Activated naive CD8-positive, alpha-beta T cell treated with anti-CD3 and anti-CD28 coated beads for 36 hours (primary cell): ENCODE measurements at places on chromosomes 2 and 18.

- peaks cover 86% of the 10 kb centered on the region for H3K4me1 ChIP-seq
- peaks cover 34% of the 10 kb centered on the region for H3K36me3 ChIP-seq
- no peaks in the 10 kb centered on the region for H3K27me3 ChIP-seq
- H3K4me3 ChIP-seq, result peak overlapping the region; percentile 89
- H3K27ac ChIP-seq, result peak overlapping the region; percentile 97
- DNase-seq, result no peak
Observed at GRCh38 chr2:197196541-197197180, 113.9 kb downstream of the ANKRD44 start.

DNA sequence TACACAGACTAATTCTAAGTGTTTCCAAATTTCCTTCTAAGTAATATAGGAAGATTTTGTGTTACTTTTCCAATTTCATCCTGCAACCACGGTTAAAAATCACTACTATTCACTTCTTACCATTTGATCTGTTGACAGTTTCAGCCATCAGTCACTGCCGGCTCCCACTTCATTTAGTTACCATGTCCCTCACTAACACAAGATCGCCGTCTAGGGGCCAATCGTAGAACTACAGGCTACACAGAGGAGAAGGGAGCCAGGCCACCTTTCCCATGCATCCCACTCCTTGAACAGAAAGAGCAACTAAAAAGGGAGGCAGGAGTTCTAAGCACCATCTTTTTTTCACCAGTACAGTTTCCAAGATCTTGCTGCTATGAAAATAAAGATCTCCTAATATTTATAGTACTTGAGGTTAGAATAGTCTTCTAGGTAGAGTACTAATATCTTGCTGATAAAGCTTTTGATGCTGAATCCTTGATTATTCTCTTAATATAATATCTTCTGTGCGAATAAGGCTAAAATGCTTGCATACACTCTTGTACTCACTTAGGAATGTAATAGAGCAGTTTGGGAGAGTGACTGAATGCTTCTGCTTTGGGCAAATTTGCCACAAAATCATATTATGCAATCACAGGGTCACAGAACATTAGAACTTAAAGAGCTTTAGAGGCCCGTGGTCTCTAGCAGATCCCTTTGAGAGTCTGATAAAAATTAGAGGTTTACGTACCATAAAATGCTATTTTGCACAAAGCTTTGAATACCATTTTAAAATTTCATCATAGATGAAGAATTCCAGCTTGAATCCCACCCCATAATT lies 39.5 kb upstream of the CYP1B1 start:
- peaks cover 10% of the 10 kb centered on the region for H3K4me1 ChIP-seq
- H3K4me3 ChIP-seq, result no peak overlapping the region
- H3K27me3 ChIP-seq, result peaks cover 53% of the 10 kb centered on the region
- peak; percentile 63 for DNase-seq
- no peak overlapping the region for H3K27ac ChIP-seq

DNA sequence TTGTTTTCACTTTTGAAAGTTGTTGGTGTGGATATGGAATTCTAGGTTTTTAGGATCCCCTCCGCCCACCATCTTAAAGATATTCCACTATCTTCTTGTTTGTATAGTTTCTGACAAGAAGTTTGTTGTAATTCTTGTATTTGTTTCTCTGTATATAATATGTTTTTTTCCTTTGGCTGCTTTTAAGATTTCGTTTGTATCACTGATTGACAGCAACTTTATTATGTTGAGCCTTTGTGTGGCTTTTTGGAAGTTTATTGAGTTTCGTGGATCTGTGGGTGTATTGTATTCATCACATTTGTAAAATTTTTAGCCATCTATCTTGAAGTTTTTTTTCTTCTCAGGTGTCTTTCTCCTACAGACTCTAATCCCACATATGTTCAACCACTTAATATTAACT lies 200.1 kb downstream of the MCFD2 start:
- peaks cover 36% of the 10 kb centered on the region for H3K4me1 ChIP-seq
- no peak overlapping the region for H3K4me3 ChIP-seq
- no peaks in the 10 kb centered on the region for H3K27me3 ChIP-seq
- peaks cover 42% of the 10 kb centered on the region for H3K36me3 ChIP-seq

DNA sequence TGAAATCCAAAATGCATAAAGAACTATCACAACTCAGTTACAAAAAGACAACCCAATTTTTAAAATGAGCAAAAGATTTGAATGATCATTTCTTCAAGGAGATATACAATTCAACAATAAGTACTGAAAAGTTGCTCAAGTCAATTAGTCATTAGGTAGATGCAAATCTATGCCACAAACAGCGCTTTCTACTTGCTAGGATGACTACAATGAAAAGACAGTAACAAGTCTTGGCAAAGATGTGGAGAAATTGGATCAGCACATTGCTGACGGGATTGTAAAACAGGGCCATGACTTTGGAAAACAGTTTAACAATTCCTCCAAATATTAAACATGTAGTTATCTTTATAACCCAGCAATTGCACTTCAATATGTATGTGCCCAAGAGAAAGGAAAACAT lies 166.3 kb upstream of the MC4R start:
- no peak overlapping the region for H3K4me3 ChIP-seq
- no peaks in the 10 kb centered on the region for H3K36me3 ChIP-seq
- H3K27me3 ChIP-seq, result no peaks in the 10 kb centered on the region
- no peaks in the 10 kb centered on the region for H3K4me1 ChIP-seq

DNA sequence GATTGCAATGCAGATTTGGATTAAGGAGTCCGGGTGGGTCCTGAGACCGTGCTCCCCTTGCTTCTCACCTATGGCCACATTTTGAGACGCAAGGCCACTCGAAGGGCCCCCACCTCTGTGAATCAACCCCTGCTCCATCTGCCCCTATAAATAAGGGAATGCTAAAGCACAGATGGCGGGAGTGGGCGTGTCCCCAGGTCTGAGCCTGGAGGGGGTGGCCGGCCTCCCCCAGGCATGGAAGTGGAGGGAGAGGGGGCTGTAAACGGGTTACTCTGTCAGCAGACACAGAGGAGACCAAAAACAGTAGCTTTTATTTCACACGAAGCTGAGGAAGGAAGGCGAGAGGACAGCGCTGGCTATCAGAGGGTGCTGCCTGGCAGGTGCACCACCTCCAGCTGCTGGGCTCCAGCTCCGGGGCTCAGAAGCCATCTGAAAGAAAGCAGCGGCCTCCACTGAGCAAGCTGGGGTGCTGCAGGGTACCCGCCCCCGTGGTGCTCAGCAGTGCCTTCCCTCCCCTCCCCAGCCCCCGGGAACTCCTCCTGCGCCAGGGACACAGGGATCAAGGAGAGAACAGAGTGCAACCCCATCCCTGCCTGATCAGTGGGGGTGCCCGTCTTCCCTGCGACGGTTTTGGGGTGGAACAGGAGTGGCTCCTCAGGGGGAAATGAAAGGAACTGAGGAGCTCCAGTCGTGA lies 56.7 kb upstream of the RAB6C start:
- H3K4me1 ChIP-seq, result peaks cover 3% of the 10 kb centered on the region
- peaks cover 29% of the 10 kb centered on the region for H3K27me3 ChIP-seq
- no peak overlapping the region for H3K4me3 ChIP-seq
- H3K36me3 ChIP-seq, result peaks cover 3% of the 10 kb centered on the region
- DNase-seq, result no peak

GRCh38 chr2:29977284-29977683 lies 55.9 kb upstream of the ALK start:
- H3K27ac ChIP-seq, result no peak overlapping the region
- peaks cover 8% of the 10 kb centered on the region for H3K27me3 ChIP-seq
- H3K36me3 ChIP-seq, result no peaks in the 10 kb centered on the region
- H3K4me3 ChIP-seq, result no peak overlapping the region
- DNase-seq, result no peak

DNA sequence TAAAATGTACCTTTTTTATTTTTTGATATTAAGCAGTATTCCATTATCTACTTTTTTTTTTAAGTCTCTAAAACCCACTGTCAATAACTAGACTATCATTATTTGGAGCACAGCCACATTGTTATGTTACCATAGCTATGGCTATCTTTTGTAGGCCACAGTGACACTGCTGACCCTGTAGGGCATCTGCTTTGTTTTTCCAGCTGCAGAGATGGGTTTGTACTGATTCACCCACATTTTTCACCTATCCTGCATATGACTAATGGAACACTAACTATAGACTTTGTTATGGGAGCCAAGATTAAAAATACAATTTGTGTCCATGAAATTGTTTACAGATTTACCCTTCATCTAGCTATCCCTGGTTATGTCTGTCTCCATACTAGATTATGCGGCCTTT lies 21.6 kb upstream of the OTX1 start:
- no peak overlapping the region for H3K27ac ChIP-seq
- no peak for DNase-seq
- H3K4me3 ChIP-seq, result no peak overlapping the region
- no peaks in the 10 kb centered on the region for H3K4me1 ChIP-seq
- H3K27me3 ChIP-seq, result peaks cover 3% of the 10 kb centered on the region

- H3K27me3 ChIP-seq, result no peaks in the 10 kb centered on the region
- no peak overlapping the region for H3K4me3 ChIP-seq
- no peak overlapping the region for H3K27ac ChIP-seq
- no peaks in the 10 kb centered on the region for H3K36me3 ChIP-seq
- DNase-seq, result no peak
- H3K4me1 ChIP-seq, result peaks cover 2% of the 10 kb centered on the region
Observed at GRCh38 chr2:74407682-74408081, 13.7 kb downstream of the C2orf81 start.

GRCh38 chr18:13389491-13390131 lies 171.1 kb downstream of the LDLRAD4 start:
- no peaks in the 10 kb centered on the region for H3K27me3 ChIP-seq
- peaks cover 24% of the 10 kb centered on the region for H3K4me1 ChIP-seq
- DNase-seq, result no peak
- peaks cover 16% of the 10 kb centered on the region for H3K36me3 ChIP-seq
- H3K4me3 ChIP-seq, result no peak overlapping the region

- H3K27ac ChIP-seq, result no peak overlapping the region
- DNase-seq, result no peak
- H3K27me3 ChIP-seq, result no peaks in the 10 kb centered on the region
- no peaks in the 10 kb centered on the region for H3K4me1 ChIP-seq
Observed at GRCh38 chr18:4319738-4320677, 135.1 kb downstream of the DLGAP1 start.

DNA sequence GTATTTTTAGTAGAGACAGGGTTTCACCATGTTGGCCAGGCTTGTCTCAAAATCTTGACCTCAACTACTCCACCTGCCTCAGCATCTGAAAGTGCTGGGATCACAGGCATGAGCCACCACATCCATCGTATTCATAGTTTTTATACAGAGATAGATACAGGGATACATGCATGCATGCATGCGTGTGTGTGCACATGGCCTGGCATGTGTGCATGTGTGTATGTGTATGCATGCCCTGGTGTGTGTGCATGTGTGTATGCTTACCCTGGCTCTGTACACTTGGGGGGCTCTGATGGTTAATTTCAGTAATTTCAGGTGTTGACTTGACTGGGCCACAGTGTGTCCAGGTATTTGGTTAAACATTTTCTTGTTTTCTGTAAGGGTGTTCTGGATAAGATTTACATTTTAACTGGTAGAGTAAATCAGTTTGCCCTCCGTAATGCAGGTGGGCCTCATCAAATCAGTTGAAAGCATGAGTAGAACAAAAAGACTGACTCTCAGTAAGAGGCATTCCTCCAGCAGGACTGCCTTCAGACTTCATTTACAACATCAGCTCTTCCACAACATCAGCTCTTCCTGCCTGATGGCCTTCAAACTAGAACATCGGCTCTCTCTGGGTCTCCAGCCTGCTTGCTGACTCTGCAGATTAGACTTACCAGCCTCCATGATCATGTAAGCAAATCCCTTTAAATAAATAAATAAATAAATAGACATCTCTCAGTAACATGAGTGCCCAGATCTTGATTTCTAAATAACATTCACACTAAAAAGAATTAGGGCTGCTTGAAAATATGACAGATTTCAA lies 30.8 kb downstream of the SESTD1 start:
- peaks cover 8% of the 10 kb centered on the region for H3K4me1 ChIP-seq
- H3K27ac ChIP-seq, result no peak overlapping the region
- H3K36me3 ChIP-seq, result no peaks in the 10 kb centered on the region
- no peaks in the 10 kb centered on the region for H3K27me3 ChIP-seq
- H3K4me3 ChIP-seq, result no peak overlapping the region

GRCh38 chr2:26989156-26989555 lies 18.7 kb downstream of the MAPRE3 start:
- no peak for DNase-seq
- H3K27me3 ChIP-seq, result no peaks in the 10 kb centered on the region

DNA sequence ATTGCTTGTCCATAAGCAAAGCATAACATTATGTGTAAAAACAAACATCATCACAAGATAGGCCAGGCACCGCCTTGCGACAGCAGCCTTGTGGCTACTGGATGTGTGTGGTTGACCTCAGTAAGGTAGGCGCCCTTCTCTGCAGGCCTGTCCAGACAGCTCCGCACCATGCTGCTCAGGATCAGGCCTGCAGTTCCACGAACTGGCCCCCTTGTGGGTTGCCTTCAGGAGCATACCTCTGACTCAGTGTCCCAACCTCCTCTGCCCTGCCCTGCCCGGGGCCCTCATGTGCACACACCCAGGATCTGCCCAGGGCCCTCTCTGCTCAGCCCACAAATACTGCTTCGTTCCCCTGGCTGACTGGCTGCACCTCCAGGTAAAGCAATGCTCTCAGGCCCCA lies 16.1 kb upstream of the ZNF236 start:
- DNase-seq, result no peak
- no peak overlapping the region for H3K4me3 ChIP-seq
- no peak overlapping the region for H3K27ac ChIP-seq
- H3K27me3 ChIP-seq, result peaks cover 8% of the 10 kb centered on the region
- peaks cover 4% of the 10 kb centered on the region for H3K36me3 ChIP-seq

GRCh38 chr2:240322231-240322955 lies 113.1 kb upstream of the GPC1 start:
- H3K27ac ChIP-seq, result no peak overlapping the region
- peaks cover under 1% of the 10 kb centered on the region for H3K27me3 ChIP-seq
- H3K4me3 ChIP-seq, result no peak overlapping the region
- H3K36me3 ChIP-seq, result no peaks in the 10 kb centered on the region

- H3K27ac ChIP-seq, result no peak overlapping the region
- no peaks in the 10 kb centered on the region for H3K27me3 ChIP-seq
- peaks cover 10% of the 10 kb centered on the region for H3K4me1 ChIP-seq
- DNase-seq, result no peak
- H3K4me3 ChIP-seq, result no peak overlapping the region
- H3K36me3 ChIP-seq, result peaks cover 11% of the 10 kb centered on the region
Observed at GRCh38 chr2:28049899-28050298, 159.4 kb downstream of the BABAM2 start.

GRCh38 chr18:10689236-10690034 lies 163.6 kb downstream of the NAPG start:
- no peak for DNase-seq
- H3K27me3 ChIP-seq, result no peaks in the 10 kb centered on the region
- H3K4me1 ChIP-seq, result no peaks in the 10 kb centered on the region
- no peak overlapping the region for H3K4me3 ChIP-seq

DNA sequence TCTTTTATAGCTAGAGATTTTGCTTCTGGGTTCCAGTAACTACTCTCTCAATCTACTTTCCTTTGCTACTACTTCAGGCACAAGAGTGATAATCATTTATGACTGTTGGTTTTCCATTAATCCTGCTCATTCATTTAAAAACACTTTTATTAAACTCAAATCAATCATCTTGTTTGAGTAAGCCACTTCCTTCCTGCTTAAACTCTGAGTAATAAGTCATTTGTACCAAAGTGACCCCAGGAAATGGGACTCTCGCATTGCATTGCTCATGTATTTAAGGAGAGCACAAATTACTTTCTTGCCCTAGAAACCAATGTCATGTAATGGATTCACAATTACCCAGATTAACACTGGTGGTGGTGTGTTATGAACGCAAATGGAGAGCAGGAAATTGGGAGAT lies 270.7 kb upstream of the HNMT start:
- no peaks in the 10 kb centered on the region for H3K4me1 ChIP-seq
- no peaks in the 10 kb centered on the region for H3K27me3 ChIP-seq
- H3K27ac ChIP-seq, result no peak overlapping the region
- H3K36me3 ChIP-seq, result no peaks in the 10 kb centered on the region

GRCh38 chr2:191436368-191437055 lies 191.3 kb downstream of the MYO1B start:
- no peak for DNase-seq
- H3K36me3 ChIP-seq, result no peaks in the 10 kb centered on the region
- no peaks in the 10 kb centered on the region for H3K4me1 ChIP-seq
- no peak overlapping the region for H3K4me3 ChIP-seq
- H3K27ac ChIP-seq, result no peak overlapping the region
